ENCODE measurements at places on chromosomes 2 and 18.

DNA sequence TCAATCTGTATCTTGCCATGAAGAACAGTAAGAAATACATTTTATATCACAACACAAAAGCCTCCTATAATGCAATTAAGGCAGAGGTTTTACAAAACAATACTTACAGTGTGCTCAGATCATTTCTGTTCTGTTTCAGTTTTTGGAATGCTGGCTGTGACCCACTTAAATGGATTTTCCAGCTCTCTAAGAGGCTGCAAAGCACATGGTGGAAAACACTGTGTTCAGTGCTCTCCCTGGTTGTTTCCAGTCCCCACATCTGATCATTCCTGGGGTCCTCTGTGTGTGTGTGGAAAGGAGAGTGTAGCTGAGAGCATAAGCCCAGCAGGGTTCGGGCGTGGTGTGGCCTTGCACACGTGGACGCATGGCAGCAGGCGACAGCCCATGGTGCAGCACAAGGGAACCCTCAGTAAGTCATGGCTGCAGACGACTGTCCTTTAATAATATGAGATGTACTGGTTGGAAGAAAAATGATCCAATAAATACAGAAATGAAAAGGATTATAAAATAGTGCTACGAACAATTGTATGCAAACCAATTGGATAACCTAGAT lies 95.6 kb downstream of the FAM210A start:
- no peak for DNase-seq

DNA sequence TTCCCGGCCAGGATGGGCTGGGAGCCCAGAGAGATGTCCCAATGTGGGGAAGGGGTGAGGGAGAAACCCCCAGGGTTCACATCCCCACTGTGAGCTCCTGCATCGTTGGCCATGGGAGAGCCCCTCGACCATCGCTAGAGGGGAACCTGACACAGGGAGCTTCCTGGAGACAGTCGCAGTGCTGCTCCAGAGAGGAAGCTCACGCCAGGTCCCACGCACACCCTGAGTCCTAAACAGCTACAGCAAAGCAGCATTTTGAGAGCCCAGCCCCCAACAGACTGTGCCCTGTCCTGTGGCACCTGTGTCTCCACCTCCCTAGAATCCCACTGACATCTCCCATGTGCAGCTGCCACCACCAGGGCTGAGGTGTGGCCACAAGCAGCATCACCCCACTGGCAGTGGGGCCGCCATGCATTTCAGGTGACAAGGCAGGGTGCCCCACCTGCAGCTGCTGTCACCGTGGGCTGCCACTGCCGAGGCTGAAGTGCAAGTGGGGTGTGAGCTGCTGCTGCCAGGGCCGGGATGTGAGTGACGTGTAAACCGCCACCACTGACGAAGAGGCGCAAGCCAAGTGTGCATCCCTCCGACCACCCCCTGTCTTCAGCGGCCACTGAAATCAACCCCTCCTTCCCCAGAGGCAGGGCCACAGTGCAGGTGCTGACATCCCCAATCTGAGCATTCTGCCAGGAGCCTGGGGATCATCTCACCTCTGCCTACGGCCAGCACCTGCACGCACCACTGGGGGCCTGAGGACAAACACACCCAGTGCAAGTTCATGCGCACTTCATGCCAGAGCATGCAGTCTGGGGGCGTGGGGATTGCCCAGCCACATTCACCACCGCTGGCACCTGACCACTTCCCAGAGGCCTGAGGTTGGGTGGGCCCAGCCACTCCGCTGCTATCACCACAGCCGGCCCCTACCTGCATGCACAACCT lies 467.7 kb upstream of the SALL3 start:
- no peak for DNase-seq

DNA sequence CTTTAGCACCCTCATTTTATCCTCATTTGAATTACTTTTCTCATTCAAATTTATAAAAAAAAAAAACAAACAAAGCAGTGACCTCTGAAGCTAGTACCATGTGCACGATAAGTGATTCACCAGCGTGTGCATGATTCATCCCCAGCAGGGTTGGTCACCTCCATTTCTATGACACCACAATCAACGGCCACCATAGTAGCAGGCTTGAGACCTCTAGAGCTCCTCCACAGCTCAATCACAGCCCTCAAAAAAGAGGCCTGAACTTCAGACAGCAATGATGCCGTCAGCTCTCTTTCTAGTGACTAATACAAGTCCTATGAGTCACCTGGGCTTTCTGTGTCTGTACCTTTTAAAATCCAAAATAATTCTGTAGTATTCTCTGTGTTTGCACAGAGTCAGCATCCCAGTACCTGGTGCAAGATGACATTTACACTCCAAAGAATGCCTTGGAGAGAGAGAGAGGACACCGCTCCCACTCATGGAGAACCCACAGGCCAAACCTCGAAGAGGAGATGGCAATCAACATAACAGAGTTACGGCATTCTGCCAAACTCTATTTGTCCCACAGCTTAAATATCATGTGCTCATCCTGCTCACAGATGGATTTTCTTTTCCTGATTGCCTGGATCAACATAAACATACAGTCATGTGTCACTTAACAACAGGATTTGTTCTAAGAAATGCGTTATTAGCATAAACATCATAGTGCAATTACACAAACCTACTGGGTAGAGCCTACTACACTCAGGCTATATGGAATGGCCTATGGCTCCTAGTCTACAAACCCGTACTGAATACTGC lies 58.7 kb downstream of the L3MBTL4 start:
- DNase-seq: no peak

DNA sequence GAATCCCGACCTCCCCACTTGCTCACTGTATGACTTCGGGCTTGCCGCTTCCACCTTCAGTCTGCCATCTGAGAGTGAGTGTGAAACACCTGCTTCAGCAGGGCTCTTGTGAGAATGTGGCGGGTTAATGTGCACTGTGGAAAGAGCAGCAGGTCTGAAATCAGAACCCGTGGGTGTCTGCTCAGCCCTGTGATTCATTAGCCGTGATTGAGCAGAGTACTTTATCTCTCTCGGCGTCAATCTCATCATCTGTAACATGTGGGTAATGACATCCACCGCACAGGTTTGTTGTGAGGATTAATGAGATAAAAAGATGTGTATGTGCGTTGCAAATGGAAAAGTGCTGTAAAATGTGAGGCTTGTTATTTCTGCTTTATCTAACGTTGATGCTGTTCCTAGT lies 128.6 kb downstream of the LRATD1 start:
- no peak for DNase-seq

DNA sequence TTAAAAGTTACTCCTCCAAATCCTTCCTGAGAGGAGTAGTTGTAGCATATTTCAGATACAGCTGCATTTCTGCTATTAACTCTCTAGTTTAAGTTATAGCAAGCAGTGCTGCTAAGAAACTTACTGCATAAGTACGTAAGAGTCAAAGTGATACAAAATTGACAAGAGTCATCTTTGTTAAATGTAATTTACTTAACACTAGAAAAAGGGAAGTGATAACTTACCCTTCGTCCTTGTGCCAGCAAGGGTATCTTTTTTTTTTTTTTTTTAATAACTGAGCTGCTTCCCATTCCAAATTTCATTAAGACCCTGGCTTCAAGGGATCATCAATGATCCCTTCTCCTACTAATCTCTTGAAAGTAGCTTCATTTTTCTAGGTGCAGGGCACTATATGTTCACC lies 493.0 kb downstream of the PLCL1 start:
- no peak for DNase-seq

Data from GM12878 (cell line).